Calu3 (cell line): ENCODE measurements at places on chromosomes 4 and X. TPM values are rescaled to one million over a fixed set of nuclear protein-coding genes. Genes with fewer than 3 reads are reported as not detected.

- no peaks in the 10 kb centered on the region for H3K36me3 ChIP-seq
- no peak overlapping the region for H3K27ac ChIP-seq
- H3K4me3 ChIP-seq, result no peak overlapping the region
- H3K27me3 ChIP-seq, result no peaks in the 10 kb centered on the region
- no peaks in the 10 kb centered on the region for H3K4me1 ChIP-seq
Observed at GRCh38 chr4:140085062-140085622, 68.8 kb downstream of the MAML3 start.

The PPP4R3C gene
- total RNA-seq, result not detected in 2 replicates

GRCh38 chr4:113815826-113816225 is 54.3 kb upstream of the CAMK2D start:
- no peaks in the 10 kb centered on the region for H3K36me3 ChIP-seq
- DNase-seq, result no peak
- H3K4me3 ChIP-seq, result no peak overlapping the region

The GPM6B gene
- 2.3 and 4.3 TPM in 2 replicates for total RNA-seq

GRCh38 chr4:161988946-161989345 is 174.9 kb downstream of the FSTL5 start:
- no peak for DNase-seq
- H3K36me3 ChIP-seq, result no peaks in the 10 kb centered on the region
- no peaks in the 10 kb centered on the region for H3K4me1 ChIP-seq
- no peak overlapping the region for H3K4me3 ChIP-seq
- no peaks in the 10 kb centered on the region for H3K27me3 ChIP-seq

The PLAC1 gene
- total RNA-seq, result not detected in 2 replicates

GRCh38 chr4:4693755-4694295 is 152.0 kb upstream of the STX18 start:
- no peak for DNase-seq
- no peak overlapping the region for H3K27ac ChIP-seq
- H3K27me3 ChIP-seq, result no peaks in the 10 kb centered on the region

The ALPK1 gene
- total RNA-seq, result 17.1 and 17.9 TPM in 2 replicates

The SSX2B gene
- not detected in 2 replicates for total RNA-seq

The SH3RF1 gene
- total RNA-seq, result 64.6 and 70.1 TPM in 2 replicates

The SOX3 gene
- total RNA-seq, result not detected in 2 replicates

- H3K36me3 ChIP-seq, result no peaks in the 10 kb centered on the region
- no peak overlapping the region for H3K4me3 ChIP-seq
- H3K27ac ChIP-seq, result no peak overlapping the region
- H3K27me3 ChIP-seq, result no peaks in the 10 kb centered on the region
- DNase-seq, result no peak
Observed at GRCh38 chr4:55721651-55722050, 85.6 kb upstream of the NMU start.

DNA sequence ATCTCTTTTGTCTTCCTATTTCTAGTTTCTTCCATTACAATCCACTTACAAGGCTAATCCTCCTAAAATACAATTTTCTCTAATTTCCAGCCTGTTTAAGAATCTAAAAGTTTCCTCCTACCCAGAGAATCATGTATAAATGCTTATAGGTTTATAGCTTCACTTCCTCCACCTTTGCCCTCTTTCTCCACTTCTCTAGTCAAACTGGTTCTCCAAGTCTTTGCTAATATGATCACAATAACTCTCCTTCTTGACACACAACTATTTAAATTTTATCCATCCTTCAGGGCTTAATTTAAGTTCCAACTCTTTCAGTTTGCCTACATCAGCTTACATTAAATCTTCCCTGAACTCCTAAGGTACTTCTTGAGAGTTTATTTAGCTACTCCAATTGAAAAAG is 69.2 kb downstream of the RPS6KA6 start:
- no peaks in the 10 kb centered on the region for H3K27me3 ChIP-seq
- peak overlapping the region; percentile 79 for H3K27ac ChIP-seq
- DNase-seq, result peak; percentile 16
- H3K36me3 ChIP-seq, result no peaks in the 10 kb centered on the region

DNA sequence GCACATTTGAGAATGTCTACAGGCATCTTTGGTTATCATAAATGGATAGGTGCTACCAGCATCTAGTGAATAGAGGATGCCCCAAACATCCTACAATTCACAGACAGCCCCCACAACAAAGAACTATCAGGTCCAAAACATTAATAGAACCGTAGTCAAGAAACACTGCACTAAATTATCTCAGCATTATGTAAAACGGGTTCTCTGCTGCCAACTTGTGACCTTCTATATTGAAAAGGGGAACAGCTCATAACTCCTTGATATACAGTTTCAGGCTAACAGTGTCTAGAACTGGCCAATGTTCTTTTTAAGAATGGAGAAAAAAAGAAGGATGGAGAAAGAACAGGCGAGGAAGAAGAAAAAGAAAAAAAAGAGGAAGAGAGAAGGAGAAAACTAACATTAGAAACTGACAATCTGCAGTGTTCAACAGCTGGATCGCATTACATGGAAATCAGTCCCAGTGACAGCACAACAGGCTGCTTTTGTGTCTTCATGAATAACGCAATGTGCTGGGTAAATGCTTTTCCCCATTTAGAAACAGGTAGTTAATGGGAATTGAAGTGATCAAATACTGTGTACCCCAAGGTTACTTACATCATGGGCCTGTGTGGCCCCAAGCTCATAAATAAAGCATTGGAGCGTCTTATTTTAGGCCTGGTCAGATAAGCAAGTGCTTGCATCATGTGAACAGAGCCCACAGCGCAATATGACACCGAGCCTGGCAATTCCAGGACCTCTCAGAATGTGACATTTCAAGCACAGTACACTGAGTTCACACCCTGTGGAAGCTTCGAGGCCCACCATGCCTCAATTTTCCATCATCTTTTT is 339.5 kb downstream of the DHX15 start:
- H3K4me1 ChIP-seq, result no peaks in the 10 kb centered on the region
- H3K4me3 ChIP-seq, result no peak overlapping the region
- peaks cover 27% of the 10 kb centered on the region for H3K27me3 ChIP-seq
- no peaks in the 10 kb centered on the region for H3K36me3 ChIP-seq
- H3K27ac ChIP-seq, result no peak overlapping the region

DNA sequence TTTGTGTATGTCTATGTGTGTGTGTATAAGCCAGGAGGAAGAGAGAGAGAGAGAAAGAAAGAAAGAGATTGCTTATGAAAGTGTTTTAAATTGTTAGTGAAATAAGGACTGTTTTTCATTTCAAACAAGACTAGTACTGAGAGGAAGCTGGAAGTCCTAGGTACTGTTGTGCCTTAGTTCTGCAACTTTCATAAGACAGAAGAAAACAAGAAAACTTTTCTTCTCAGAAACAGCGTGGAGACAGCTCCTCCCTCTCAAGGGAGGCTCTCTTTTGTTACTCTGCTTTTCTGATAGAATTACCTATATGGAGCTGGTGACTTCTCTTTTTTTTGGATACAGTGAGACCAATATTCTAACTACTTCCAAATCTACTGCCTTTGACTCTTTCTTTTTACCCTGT is 62.5 kb downstream of the BANK1 start:
- H3K27ac ChIP-seq, result no peak overlapping the region
- no peak overlapping the region for H3K4me3 ChIP-seq
- no peaks in the 10 kb centered on the region for H3K36me3 ChIP-seq
- H3K27me3 ChIP-seq, result no peaks in the 10 kb centered on the region

The SULT1B1 gene
- total RNA-seq, result 0.26 and 0.27 TPM in 2 replicates

The FAM236A gene
- not detected in 2 replicates for total RNA-seq

The AR gene
- 0.34 and 0.83 TPM in 2 replicates for total RNA-seq

GRCh38 chr4:142355421-142355930 is 490.6 kb downstream of the INPP4B start:
- peaks cover 56% of the 10 kb centered on the region for H3K4me1 ChIP-seq
- H3K4me3 ChIP-seq, result peak overlapping the region; percentile 4
- H3K27me3 ChIP-seq, result no peaks in the 10 kb centered on the region
- no peaks in the 10 kb centered on the region for H3K36me3 ChIP-seq
- peak overlapping the region; percentile 50 for H3K27ac ChIP-seq
- DNase-seq, result no peak

GRCh38 chrX:120000490-120001246 is 57.1 kb upstream of the NKAP start:
- H3K36me3 ChIP-seq, result peaks cover 4% of the 10 kb centered on the region
- no peak for DNase-seq
- H3K4me1 ChIP-seq, result peaks cover 8% of the 10 kb centered on the region
- H3K4me3 ChIP-seq, result peak overlapping the region; percentile 68

- no peak overlapping the region for H3K27ac ChIP-seq
- H3K4me1 ChIP-seq, result no peaks in the 10 kb centered on the region
- no peak for DNase-seq
- no peaks in the 10 kb centered on the region for H3K27me3 ChIP-seq
- no peak overlapping the region for H3K4me3 ChIP-seq
Observed at GRCh38 chrX:148691456-148691855, 191.0 kb downstream of the AFF2 start.

DNA sequence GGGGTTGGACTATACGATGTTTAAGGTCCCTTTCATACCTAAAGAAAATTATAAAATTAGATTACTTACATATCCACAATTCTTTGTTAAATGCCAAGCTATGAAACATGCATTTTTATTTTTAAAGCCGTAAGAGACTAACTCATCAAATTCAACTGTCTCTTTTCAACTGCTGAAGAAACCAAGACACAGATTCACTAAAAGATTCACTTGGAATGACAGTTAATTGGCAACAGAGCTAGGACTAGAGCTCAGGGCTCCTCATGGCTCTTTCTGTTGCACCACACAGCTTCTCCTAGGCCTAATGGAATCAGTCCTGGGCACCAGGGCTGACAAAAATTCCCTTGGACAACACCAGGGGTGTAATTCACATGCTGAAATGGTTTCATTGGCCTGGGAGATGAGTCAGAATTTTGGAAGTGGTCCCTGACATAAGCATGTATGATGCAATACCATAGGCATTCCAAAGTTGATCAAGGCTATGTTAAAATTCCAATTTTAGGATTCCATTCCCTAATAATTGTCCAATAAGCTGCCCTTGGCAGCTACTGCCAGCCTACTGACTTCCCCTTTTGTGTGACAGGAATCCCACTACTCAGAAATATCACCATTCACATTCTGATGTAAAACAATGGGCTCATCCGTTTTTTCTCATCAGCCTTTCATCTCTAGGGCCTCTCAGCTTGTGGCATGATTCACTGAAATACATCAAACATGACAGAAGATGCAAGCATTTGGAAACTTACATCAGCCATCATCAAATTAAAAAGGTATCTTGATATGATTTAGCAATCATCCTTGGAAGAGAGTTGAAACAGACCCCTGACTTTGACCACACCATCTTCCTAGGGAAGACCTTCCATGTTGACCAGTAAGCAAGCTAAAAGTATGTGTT is 54.2 kb downstream of the PLAC1 start:
- H3K4me3 ChIP-seq, result no peak overlapping the region
- H3K27me3 ChIP-seq, result peaks cover under 1% of the 10 kb centered on the region
- peaks cover 16% of the 10 kb centered on the region for H3K4me1 ChIP-seq
- peak overlapping the region; percentile 40 for H3K27ac ChIP-seq

- peak within 1 kb of the TSS; percentile 91 for H3K27ac ChIP-seq
- no peak for DNase-seq
- peaks cover 13% of the 10 kb centered on the region for H3K4me1 ChIP-seq
- H3K27me3 ChIP-seq, result no peaks in the 10 kb centered on the region
Observed at GRCh38 chr4:70225824-70226223, at the start of gene FDCSP. Gene FDCSP (plus strand): TSS chr4:70226124. CDS start chr4:70231195, 5,071 bp downstream.

DNA sequence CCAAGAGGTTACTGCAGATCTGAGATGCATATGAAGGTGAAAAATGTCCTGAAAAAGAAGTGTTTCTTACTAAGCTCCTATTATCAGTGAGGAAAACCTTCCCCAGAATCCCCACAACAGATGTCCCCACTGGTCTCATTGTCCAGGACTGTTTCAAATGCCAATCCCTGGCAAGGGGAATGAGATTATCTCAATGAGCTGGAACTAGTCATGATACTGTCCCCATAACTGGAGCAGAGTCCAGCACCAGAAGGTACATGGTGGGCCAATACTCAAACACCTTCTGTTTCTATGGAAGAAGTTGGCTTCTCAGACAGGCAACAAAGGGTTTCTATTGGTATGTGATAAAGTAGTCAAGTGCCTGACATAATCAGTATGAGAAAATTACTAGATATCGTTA is 221.1 kb upstream of the TLL1 start:
- H3K36me3 ChIP-seq, result no peaks in the 10 kb centered on the region
- H3K4me3 ChIP-seq, result no peak overlapping the region
- no peak for DNase-seq
- no peaks in the 10 kb centered on the region for H3K4me1 ChIP-seq
- no peak overlapping the region for H3K27ac ChIP-seq

DNA sequence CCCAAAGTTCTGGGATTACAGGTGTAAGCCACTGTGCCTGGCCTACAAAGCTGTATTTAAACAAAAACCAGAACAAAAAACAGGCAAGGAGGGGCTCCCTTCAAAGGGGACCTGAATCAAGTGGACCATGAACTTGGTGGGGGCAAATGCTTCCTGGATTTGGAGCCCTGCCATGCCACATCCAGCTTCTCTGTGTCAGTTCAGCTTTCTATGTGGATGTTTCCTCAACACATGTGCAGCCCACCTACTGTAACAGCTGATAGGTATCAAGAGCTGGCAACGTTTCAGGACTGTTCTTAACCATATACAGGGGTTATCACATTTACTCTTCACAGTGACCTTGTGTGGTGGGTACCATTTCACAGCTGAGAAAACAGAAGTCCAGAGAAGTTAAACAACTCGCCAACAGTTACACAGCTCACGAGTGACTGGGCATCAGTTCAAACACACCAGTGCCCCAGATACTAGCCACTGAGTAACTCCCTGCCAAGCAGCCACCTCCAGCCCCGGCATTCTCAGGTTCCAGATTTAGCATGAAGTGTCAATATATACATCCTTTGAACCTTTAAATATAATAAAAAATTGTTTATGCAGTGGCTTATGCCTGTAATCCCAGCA is 7.5 kb downstream of the GPR143 start:
- H3K36me3 ChIP-seq, result no peaks in the 10 kb centered on the region
- no peak for DNase-seq
- no peaks in the 10 kb centered on the region for H3K4me1 ChIP-seq
- H3K27ac ChIP-seq, result no peak overlapping the region
- no peak overlapping the region for H3K4me3 ChIP-seq

DNA sequence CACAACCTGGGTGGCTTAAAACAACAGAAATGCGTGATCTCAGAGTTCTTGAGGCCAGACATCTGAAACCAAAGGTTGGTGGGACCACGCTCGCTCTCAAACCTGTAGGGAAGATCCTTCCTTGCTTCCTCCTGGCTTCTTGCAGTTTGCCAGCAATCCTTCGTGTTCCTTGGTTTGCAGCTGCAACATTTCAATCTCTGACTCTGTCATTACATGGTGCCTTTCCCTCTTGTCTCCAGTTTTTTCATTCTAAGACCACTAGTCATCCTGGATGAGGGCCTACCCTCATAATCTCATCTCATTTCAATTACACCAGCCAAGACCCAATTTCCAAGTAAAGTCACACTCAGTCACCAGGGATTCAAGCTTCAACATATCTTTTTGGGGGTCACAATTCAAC is 388.0 kb downstream of the GPM6A start:
- DNase-seq, result no peak
- H3K27me3 ChIP-seq, result no peaks in the 10 kb centered on the region
- H3K4me1 ChIP-seq, result peaks cover 22% of the 10 kb centered on the region
- H3K36me3 ChIP-seq, result peaks cover 8% of the 10 kb centered on the region
- no peak overlapping the region for H3K4me3 ChIP-seq

DNA sequence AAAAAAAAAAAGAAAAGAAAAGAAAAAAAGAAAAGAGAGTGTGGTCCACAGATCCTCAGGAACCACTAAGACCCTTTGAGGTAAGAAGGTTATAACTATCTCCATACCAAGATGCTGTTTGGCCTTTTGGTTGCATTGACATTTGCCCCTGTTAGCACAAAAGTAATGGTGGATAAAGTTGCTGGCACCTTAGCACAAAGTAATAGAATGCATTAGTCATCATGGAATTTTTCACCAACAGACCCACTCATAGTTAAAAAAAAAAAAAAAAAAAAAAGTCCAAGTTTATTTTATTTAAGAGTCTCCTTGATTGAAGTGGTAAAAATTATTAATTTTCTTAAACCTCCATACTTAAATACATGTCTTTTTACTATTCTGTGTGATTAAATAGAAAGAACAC is 78.4 kb upstream of the RBPJ start:
- H3K4me3 ChIP-seq, result no peak overlapping the region
- no peak for DNase-seq
- H3K27me3 ChIP-seq, result no peaks in the 10 kb centered on the region
- peaks cover 16% of the 10 kb centered on the region for H3K4me1 ChIP-seq
- no peak overlapping the region for H3K27ac ChIP-seq
